Foreskin keratinocyte (primary cell): ENCODE measurements at places on chromosomes 12 and 14. TPM values are rescaled to one million over a fixed set of nuclear protein-coding genes. Genes with fewer than 3 reads are reported as not detected.

RPS6KA5 gene
- total RNA-seq = 2.4 and 3.1 TPM in 2 replicates

DNA sequence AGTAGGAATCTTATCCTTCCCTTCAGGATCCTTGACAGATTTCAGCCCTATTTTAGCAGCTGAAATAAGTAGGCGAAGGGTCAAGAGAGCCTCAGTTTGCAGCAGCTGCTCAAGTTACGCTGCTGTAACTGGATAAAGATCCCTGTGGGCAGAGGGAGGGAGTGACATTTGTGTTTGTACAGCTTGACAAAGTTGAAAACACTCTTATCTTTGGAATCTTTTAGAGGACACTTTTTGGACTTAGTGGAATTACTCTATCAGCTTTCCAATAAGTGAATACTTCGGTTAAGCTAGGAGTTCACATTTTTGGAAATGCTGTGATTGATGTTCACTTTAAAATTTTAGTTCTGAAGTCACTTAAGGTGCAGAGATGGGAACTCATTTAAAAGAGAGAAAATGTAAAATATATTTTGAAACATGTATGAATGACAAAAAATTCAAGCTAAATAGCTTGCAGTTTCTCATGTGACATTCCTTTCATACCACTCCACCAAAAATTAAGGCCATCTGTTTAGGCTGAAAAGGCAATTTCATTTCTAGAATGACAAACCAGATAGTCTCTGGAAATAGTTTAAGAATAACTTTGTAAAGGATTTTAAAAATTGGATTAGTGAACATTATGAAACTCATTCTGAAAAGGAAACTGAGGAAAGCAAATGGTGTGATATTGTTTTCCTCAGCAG, 55.2 kb downstream of the SLC38A4 start:
- no peak for DNase-seq

DNA sequence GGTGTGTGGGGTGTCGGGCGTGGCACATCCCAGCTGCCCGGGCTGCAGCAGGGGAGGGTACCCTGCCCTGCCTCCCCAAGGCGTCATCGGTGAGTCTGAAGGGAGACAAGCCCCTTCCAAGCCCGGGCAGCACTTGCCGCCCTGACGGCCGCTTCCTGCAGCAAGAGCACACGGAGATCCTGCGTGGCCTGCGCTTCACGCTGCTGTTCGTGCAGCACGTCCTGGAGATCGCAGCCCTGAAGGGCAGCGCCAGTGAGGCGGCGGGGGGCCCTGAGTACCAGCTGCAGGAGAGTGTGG, 10.1 kb upstream of the PUS1 start:
- DNase-seq = no peak

DNA sequence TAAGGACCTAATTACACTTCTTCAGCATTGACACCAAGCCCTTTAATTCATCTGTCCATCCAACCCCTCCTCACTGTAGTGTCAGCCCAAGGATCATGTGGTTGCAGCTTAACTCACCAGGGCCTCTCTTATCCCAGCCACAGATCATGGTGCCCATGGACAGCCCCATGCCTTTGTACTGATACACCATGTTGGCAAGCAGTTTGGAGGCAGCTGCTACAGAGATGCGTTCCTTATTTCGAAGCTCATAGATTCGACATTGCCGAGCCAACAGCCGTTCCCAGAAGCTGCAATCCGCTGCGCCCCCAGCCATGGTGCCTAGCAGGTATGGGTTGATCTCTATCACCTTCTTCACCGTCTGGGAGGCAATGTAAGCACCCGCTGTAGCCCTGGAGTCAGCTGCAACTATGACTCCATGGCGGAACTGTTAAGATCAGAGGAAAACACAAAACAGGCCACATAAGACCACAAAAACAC, 1.4 kb downstream of the PSMB5 start:
- no peak for DNase-seq

DNA sequence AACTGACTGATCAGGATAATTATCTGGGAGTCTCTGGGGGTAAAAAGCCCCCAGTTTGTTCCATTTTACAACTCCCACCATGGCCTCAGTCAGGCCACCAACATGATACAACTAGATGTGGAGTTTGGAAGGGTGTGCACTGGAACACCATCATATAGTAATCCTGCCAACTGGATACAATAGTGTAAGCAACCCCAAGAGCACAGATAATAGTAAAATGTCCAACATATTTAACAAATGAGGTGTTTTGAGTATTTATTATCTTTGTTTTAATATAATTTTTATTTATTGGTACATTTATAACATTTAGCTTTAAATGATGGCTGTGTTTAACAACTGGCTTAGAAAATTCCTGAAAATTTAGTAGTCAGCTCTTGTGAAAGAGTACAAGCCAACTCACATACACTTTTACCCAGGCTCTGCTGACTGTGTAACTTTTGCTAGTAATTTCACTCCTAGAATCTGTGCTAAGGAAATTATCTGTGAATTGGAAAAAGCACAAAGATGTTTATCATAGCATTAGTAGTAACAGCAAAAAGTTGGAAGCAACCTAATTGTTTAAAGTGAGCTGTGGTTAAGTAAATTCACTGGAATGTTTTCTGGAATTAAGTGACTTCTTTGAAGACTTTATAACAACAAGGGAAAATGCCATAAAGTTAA, 196.8 kb downstream of the RAD51B start:
- DNase-seq = no peak

DNA sequence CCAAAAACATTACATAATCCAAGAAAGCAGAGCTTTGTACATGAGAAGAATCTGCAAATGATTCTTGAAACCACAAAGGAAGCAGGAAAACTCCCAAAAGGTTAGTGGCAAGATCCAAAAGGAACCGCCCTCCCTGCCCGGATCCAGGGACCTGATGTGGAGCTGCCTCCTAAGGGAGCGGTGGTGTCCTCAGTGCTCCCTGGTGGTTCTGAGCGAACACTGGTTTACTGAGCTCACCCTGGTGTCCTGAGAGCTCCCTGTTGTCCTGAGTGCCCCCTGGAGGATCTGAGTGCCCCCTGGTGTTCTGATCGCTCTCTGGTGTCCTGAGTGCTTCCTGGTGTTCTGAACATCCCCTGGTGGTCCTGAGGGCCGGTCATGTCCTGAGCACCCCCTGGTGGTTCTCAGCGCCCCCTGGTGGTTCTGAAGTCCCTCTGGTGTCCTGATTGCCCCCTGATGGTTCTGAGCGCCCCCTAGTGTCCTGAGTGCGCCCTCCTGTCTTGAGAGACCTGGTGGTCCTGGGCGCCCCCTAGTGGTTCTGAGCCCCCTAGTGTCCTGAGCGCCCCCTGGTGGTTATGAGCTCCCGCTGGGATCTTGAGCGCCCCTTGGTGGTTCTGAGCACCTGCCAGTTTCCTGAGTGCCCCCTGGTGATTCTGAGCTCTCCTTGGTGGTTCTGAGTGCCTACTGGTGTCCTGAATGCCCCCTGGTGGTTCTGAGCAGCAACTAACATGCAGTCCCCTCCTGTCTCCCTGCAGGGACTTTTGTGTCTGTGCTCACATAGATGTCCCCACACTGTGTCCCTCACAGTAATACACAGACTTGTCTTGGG, 891.1 kb downstream of the TMEM121 start:
- DNase-seq = no peak

OTX2 gene
- not detected in 2 replicates for total RNA-seq

ZBTB1 gene
- 28.4 and 34.3 TPM in 2 replicates for total RNA-seq

DNA sequence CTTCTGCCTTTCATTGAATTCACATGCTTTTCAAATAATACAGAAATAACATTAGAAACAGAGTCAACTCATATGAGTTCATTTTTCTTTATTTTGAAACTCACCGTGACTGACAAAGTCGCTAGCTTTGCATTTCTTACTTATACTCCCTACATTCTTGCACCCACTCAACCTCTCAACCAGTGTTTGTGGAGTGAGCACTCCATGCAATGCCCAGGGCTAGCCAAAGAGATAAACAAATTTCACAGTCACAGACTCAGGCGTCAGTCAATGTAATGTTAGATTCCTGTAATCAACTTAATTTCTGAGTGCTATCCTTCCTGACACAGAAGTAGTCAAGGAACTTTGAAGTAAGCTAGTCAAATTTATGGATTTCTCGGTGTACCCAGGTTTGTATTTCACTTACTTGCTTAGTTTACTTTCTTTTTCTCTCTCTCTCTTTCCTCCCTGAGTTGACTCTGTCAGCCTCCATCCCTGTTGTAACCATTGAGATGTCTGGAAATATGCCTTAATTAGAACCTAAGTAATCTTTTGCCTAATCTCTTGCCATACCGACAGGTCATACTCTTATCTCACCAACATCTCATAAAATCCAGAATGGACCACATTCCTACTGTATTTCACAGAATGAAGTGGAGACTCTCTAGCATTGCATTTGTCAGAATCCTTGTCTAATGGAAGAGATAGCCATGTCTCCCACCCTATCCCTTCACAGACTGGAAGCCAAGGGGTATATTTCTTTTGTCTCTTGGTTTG, 413.0 kb downstream of the AEBP2 start:
- DNase-seq = no peak

DNA sequence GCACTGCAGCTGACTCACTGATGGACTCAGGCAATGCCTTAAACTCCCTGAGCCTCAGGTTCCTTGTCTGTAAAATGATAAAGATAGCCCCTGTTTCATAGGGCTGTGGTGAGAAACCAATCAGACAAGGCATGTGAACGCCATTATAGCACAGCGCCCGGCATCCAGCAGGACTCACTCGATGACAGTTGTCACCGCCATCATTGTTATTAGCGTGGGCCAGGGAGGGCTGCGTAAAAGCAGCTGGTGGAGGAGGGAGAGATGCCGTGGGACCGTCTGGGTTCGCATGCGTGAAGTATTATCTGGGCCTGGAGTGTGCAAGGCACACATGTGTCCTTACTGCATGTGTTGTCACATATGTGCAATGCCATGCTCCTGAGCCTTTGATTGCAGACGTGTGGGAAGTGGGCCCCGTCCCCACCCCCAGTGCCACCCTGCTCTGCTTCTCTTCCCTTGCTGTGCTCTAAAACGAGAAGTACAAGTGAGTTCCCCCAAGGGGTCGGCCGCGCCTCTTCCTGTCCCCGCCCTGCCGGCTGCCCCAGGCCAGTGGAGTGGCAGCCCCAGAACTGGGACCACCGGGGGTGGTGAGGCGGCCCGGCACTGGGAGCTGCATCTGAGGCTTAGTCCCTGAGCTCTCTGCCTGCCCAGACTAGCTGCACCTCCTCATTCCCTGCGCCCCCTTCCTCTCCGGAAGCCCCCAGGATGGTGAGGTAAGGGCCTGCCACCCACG, at the start of gene PTPN6:
Gene PTPN6 (plus strand): TSS at position 546 of the 730 bp plus-strand sequence. CDS start 157 bp downstream, at position 703.
- no peak for DNase-seq

DNA sequence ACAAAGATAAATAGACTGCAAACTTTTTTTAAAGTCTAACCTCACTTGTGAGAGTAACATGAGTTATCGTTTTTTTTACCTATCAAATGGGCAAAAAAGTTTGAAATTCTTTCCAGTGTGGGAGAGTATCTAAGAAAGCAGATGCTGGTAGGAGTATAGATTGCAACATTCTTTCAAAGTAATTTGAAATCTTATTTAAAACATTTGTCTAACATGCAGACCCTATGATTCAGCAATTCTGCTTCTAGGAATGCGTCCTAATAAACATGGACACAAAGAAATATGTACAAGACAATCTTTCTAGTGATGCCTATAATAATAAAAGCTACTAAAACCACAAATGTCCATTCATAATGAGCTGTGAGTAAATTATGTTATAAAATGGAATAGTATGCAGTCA, 110.4 kb upstream of the TMCC3 start:
- no peak for DNase-seq

- DNase-seq = no peak
Observed at GRCh38 chr12:121444842-121445202, 44.9 kb downstream of the RNF34 start.

- DNase-seq = peak; percentile 54
Observed at GRCh38 chr14:34851395-34851794, 23.8 kb downstream of the BAZ1A start.

GRCh38 chr12:81010641-81011040, 67.2 kb upstream of the ACSS3 start:
- DNase-seq = no peak

DNA sequence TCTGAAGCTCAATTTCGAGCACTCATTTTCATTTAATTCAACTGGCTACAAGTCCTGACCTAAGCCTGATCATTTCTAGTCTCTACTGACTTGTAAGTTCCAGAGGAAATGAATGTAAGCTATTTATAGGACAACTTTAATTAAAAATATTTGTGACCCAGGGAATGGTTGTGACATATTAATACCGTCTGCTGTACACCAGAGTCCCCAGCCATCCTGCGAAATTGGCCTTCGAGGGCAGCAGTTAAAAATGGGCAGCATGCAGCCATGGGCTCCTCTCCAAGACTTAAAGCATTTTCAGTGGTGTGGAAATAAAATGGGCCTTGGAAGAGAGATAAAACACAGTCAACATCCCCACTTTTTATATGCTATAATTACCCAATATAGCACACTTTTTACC, 30.7 kb upstream of the OVCH1 start:
- no peak for DNase-seq

- DNase-seq = peak; percentile 64
Observed at GRCh38 chr14:51507906-51508511, 143.7 kb upstream of the FRMD6 start.

- no peak for DNase-seq
Observed at GRCh38 chr14:106619606-106620005, 1093.2 kb downstream of the TMEM121 start.
